ENCODE measurements at places on chromosomes 6 and 20.

DNA sequence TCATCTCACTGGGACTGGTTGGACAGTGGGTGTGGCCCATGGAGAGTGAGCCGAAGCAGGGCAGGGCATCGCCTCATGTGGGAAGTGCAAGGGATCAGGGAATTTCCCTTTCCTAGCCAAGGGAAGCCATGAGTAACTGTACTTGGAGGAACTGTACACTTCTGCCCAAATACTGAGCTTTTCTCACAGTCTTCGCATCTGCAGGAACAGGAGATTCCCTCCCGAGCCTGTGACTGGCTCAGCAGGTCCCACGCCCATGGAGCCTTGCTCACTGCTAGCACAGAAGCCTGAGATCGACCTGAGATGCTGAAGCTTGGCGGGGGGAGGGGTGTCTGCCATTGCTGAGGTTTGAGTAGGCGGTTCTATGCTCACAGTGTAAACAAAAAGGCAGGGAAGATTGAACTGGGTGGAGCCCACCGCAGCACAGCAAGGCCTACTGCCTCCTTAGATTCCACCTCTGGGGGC, 10.4 kb upstream of the CALHM5 start:
- no peak for DNase-seq

GRCh38 chr6:42152024-42152423, 9.6 kb upstream of the C6orf132 start:
- DNase-seq, result no peak

- no peak for DNase-seq
These were observed 4.3 kb upstream of the SYNDIG1 start for GRCh38 chr20:24465159-24465558.

GRCh38 chr6:35973670-35974222, 50.7 kb downstream of the SLC26A8 start:
- peak; percentile 37 for DNase-seq

Measured in GM12891 (cell line).